ENCODE measurements at places on chromosomes 6 and 20.
A peak's percentile ranks its signal among the peaks of the same experiment; 100 is the strongest.

GRCh38 chr6:17986656-17987446 is 584 bp downstream of the KIF13A start:
- DNase-seq = peak; percentile 63

DNA sequence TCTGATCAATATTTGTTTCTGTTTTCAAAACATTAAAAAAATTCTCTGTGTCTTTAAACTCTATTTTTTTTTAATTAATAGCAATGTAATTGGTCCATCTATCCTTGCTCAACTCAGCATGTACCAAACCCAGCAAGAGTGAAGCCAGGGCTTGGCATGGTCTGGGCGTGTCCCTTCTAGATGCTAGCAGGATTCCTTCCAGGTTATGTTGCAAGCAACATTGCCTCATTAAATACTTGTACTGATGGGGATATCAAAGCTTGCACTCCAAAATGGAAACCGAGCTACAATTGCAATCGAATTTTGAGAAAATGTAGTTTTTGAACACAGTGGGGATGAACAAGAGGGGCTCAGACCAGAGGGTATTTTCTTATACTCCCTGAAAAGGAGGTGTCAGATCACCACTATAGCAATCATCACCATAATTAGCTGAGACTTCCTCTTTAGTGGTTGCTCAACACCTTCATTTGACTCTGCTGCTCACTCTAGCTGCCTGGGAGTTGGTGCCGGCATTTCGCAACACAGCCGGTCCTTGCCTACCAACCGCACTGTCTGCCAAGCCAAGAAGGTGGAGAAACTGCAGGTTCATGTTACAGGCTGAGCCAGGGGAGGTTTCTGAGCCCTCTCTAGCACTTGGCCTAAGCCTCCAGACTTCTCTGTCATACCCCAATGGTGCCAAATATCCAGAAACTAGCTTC is 67.8 kb upstream of the RALGAPA2 start:
- DNase-seq = no peak

DNA sequence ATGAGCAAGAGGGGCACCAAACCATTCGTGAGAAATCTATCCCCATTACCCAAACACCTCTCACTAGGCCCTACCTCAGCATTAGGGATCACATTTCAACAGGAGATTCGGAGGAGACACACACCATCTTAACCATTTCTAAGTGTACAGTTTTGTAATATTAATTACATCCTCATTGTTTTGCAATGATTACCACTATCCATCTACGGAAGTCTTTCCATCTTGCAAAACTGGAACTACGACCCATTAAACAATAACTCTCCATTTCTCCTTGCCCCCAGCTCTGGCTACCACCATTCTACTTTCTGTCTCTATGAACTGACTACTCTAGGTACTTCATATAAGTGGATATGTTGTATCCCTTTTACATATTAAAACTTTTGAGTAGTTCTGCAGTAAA is 20.1 kb downstream of the ACOT13 start:
- DNase-seq = no peak

GRCh38 chr6:41895300-41896233 is at the start of gene USP49:
USP49 (minus strand) TSS chr6:41895375; CDS start chr6:41806983, 88,392 bp downstream.
- DNase-seq = peak; percentile 82

- no peak for DNase-seq
These were observed 17.4 kb downstream of the RSPH4A start for GRCh38 chr6:116633685-116634084.

DNA sequence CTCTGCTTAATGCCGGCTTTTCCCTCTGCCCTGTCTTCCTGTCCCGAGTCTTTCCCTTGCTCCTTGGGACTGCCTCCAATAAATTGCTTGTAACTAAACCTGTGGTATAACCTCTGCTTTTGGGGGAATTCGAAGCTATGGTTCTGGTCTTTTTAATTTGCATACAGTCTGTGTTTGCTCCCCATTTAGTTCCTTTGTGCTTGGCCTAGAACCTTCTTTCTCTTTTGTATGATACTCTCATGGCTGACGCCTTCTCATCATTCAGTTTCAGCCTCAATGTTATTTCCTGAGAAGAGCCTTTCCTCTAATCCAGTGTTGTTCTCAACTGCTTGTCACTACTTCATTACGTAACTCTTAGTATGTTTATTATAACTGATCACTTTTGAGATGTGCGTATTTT is 248.0 kb downstream of the PHF3 start:
- no peak for DNase-seq

GRCh38 chr6:13024616-13025015 is 303.7 kb downstream of the TBC1D7 start:
- DNase-seq = no peak

DNA sequence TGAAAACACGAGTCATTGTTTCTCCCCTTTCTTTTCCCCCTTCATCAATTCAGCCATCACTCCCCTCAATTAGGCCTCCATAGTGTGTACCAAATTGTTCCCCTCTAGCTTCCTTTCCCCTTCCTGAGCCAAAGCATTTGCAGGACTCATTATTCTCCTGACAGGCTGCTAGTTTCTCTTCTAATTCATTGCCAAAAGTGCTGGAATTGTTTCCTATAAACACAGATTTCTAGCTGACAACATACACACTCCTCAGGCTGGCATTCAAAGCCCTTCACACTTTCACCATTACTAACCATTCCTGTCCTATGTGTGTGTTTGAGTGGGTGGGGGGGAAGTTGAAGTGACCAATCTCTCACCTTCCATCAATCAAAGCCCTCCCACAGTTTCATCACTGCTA is 444.2 kb upstream of the OPRM1 start:
- no peak for DNase-seq

DNA sequence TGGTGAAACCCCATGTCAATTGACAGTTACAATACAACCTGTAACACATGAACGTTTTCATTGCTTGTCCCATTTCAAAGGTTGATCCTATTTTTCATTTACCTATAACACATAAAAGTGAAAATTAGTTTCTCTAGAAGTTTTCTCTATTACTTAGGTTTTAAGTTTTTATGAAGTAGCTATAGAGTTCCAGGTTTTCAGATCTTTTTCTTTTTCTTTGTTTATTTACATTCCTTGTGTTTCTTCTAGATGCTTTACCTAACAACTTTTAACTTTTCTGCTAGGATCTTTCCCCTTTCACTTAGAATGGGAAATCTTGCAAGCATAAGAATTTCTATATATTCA is 232.6 kb downstream of the PLCB1 start:
- DNase-seq = no peak

- DNase-seq = no peak
These were observed 400.0 kb upstream of the HTR1E start for GRCh38 chr6:86537292-86537861.

- no peak for DNase-seq
These were observed 65.7 kb downstream of the SRC start for GRCh38 chr20:37411408-37412219.

- DNase-seq = peak; percentile 2
These were observed 476.3 kb downstream of the PRKN start for GRCh38 chr6:162251257-162251656.

- DNase-seq = no peak
These were observed 8.3 kb downstream of the MYL9 start for GRCh38 chr20:36549628-36549941.

DNA sequence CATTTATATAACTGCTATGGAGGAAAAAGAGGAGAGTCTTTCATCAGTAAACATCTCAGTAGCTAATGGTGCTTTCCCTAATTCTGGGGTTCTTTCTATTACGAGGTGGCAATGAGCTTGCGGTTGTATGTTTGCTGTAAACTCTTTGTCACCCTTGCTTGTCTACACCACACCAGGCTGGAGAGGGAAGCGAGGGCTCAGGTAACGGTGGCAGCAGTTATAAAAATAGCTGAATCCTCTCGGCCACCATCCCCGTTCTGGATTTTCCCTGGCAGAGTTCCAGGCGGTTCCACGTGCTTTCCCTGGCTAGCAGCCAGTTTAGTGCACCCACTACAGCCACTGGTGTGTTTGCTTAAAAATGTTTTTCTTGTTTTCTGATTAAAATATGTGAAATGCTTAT is 39.0 kb downstream of the MAS1 start:
- no peak for DNase-seq

- DNase-seq = peak; percentile 47
These were observed 108.2 kb upstream of the SALL4 start for GRCh38 chr20:51910321-51911050.

GRCh38 chr6:109718991-109719390 is 27.9 kb downstream of the FIG4 start:
- DNase-seq = peak; percentile 20

DNA sequence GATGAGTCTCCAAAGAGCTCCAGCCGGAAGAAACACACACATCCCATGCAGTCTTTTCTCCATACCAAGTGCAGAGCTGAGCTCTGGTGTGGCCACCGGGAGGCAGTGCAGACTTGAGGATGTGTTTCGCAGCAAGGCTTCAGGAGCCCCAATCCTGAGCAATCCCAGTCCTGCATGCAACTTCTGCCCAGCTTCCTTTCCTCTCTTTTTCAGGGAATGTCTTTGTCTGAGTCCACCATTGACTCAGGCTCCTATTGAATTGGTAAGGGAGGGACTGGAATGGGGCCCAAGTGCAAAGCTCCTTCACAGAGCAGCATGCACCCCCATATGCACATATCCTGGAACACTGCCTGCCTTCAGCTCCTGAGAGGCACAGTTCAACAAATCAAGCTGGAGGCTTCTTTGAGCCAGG is 50.5 kb upstream of the ASIP start:
- peak; percentile 82 for DNase-seq

GRCh38 chr6:109336221-109336961 is 45.9 kb downstream of the CD164 start:
- peak; percentile 42 for DNase-seq

DNA sequence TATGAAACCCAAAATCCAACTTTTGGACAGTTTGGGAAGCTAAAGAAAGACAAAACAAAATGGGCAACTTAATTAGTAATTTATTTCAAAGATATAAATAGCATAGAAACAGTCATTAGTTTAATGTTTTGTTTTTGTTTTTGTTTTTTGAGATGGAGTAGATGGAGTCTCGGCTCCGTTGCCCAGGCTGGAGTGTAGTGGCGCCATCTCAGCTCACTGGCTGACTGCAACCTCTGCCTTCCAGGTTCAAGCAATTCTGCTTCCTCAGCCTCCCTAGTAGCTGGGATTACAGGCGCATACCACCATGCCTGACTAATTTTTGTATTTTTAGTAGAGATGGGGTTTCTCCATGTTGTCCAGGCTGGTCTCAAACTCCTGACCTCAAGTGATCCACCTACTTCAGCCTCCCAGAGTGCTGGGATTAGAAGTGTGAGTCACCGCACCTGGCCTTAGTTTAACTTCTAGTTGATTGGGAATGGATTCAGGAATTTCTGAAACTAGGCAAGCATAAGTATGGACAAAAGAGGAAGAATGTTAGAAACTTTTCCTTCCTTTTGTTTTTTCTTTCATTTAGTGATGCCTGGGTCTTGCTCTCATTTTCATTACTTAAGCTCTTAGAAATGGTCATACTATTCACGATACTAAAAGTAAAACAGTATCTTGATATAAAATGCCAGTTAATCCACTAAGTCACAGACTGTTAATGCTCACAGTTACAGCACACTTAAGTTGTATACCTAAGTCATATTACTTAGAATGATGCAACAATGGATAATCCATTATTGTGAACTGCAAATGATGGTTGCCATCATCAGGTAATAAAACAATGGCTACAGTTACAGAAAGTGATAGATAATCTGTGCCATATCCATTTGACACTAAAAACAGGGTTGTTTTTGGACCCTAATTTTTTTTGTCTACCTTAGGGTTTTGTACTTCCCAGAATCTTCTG is 8.2 kb downstream of the SENP6 start:
- peak; percentile 50 for DNase-seq

DNA sequence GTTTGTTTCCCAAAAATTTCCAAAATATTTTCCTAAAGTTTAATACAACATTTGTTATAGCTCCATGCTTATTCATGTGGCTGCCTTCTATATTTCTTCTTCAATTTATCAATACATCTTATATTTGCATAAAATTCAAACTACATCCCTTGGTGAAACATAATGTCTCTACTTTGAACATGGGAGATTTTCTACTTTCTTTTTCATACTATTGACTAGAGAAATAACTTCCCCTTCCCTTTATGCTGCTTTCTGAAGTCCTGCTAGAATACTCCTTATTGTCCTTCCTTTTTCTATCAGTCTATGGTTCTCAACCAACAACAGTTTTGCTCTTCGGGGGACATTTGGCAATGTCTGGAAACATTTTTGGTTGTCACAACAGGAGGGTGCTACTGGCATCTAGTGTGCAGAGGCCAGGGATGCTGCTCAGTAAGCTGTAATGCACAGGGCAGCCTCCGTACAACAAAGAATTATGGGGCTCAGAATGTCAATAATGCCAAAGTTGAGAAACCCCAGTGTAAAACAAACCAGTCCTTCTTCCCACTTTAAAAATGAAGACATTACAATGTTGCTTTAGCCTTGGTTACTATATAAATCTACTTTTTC is 29.9 kb downstream of the MKKS start:
- no peak for DNase-seq

GRCh38 chr6:163401039-163401885 is 13.3 kb upstream of the QKI start:
- DNase-seq = no peak

DNA sequence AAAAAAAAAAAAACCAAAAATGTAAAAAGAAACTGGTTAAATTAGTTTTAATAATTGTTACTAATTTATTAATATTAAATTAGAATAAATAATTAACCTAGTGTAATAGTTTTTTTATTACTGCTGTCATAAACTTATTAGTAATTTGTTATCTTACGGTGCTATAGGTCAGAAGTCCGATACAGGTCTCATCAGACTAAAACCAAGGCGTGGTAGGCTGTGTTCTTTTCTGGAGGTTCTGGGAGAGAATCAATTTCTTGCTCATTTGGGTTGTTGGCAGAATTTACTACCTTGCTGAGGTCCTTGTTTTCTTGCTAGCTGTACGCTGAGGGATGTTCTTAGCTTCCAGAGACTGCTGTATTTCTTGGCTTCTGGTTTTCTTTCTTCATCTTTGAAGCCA is 85.9 kb upstream of the RNF24 start:
- DNase-seq = no peak

DNA sequence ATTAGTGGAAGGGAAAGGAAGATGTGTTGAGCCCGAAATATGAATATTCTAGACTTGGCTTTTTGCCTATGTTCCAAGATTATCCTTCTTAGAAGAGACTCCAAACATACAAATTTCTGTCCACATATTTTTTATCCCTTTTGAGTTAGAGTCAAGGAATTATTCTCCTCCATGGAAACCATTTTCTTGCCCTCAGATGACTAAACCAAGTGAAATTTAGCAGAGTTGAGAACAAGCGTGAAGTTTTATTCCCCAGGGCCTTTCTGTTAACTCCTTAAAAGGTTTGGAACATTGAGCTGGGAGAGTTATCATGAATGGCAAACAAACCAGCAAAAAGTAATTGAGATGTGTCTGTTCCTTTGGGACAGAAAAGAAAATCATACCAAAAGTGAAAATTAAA is 286.1 kb upstream of the PLCB4 start:
- peak; percentile 97 for DNase-seq

DNA sequence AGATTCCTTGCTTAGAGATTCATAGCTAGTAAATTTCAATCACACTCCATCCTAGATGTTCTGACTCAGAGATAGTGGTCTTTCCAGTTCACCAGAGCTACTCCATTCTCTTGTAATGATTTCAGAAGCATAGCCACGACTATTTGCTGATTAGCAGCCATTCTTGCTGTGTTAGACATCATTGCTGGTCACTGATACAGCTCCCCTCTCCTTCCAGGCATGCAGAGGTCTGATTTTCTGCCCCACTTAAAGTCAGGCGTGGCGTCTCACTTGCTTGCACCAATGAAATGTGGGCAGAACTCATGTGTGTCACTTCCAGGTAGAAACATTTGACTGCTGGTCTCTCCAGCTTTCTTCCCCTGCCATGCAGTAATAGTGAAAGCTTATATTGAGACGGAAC is 168.9 kb upstream of the JARID2 start:
- DNase-seq = peak; percentile 22

Data from fibroblast of skin of back (primary cell).